ENCODE measurements at places on chromosomes 12 and 14.

DNA sequence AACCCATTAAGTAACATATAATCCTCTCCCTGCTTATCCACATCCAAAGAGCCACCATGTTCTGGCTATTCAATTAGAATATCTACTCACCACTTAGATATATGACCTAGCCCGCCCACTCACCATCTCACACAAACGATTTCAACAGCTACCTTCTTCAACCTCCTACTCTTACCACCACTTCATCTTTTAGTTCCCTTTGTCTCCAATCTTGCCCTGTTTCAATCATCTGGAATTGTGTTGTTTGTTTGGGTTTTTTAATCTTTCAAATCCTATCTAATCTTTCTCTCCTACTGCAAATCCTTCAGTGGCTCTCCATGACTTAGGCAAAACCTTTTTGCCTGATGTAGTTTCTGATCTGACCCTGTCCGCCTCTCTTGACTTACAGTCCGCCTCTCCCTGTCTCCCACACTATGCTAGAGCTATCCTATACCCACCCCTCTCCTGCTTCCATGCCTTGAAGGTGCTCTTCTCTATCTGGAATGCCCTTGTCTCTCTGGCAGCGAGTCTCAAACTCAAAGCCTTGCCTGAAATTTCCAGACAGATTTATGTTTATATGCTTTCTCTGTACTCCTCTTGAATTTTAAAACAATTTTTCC, 161.0 kb upstream of the CRY1 start:
- DNase-seq: no peak

- DNase-seq: no peak
Observed at GRCh38 chr12:80838024-80838658, 99.6 kb downstream of the LIN7A start.

DNA sequence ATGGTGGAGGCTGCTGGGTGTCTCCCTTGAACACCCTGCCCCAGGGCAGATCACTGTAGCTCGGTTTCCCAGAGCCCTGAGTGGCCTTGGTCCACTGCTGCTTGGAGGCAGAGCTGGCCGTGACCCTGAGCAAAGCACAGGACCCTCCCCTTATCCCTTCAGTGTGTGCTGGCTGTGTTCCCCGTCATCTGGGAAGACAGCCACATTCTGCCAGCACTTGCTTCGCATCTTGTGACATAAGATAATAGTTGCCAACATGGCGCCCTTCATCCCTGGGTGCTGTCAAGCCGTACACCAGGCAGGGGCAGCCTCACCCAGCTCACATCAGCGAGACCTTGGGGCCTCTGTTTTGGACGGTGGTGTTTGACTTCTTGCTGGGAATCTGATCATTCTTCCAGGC, 12.1 kb upstream of the ALDH2 start:
- no peak for DNase-seq

DNA sequence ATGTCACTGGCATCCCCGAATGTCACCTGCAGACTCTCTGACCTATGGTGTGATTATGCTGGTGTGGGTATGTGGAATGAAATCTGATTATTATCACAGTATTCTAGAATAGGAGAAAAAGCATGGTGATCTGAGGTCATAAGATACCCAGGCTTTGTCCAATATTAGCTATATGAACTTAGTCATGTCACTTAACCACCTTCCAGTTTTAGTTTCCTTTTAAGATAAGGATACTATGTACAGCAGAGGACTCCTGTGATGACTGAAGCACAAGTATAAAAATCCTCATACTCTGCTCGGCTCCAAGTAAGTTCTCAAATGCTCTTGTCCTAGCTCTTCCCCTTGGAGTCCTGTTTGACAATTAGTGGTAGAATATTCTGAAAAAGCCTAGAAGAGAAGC, 2.8 kb downstream of the GNS start:
- DNase-seq: no peak

DNA sequence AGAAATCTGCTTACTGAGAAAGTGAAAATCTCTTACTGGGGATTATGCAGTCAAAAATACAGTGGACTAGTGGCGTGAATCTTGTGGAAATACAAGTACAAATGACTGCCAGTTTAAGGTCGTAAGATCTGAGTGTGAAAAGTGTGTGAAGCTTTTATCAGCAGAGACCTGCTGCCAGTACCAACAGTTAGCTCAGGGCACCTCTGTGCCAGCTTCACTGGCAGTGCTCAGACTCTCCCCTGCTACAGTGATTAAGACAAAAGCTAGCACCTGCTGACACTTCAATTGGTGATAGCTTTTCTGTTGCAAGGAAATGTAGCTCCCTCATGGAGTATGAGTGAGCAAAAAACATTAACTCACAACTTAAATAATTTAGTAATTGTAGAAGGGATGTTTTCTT, 185.1 kb downstream of the ANO6 start:
- no peak for DNase-seq
